ENCODE measurements at places on chromosomes 7 and 10.

- no peak for DNase-seq
Observed at GRCh38 chr10:104103956-104104355, 18.0 kb upstream of the SFR1 start.

DNA sequence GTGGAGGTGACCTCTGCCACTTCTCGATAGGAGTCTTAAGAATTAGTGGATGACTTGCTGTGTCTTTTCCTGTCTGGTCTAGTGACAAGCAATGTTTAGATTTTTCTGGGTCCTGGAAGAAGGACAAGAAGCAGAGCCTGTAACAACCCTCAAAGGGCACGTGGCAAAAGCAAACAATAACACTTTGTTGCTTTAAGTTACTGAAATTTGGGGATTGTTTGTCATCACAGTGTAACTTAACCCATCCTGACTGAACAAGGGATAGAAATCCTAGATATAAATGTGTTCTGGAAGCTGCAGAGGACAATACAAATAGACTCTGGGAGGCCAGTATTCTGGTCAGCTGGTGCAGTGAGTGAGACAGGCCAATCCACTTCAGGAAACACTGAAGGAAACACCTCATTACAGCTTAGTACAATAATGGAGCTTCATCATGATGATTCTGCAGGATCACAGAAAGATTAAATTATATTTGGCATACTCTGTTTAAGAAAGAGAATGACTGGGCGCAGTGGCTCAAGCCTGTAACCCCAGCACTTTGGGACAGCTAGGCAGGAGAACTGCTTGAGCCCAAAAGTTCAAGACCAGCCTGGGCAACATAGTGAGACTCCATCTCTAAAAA is 23.3 kb downstream of the ENKUR start:
- peak; percentile 36 for DNase-seq

DNA sequence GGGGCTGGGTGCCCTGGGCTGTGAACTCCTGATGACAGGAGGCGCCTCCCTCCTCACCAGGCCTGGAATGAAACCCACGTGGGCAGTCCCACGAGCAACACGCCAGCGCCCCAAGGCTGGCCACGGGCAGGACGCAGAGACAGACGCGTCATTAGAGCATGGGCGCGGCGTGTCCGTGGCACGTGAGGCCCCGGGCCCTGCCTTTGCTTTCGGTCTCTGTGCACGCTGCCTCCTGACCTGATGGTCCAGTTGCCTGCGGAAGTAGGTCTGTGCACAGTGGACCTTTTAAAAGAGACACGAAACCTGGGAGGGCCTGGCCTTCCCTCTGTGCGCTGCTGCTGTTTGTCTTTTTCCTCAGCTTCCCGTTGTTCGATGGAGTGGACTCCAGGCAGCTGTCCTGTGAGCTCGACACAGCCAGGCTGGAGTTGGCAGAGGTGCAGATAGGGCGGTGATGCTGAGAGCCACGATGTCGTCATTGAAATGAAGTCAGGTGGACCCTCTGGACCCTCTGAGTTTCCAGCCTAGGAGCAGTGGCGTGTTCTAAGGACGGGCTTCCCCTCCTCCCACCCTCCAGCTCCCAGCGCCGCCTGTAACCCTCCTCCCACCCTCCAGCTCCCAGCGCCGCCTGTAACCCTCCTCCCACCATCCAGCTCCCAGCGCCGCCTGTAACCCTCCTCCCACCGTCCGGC is 40.1 kb upstream of the CFAP46 start:
- no peak for DNase-seq

DNA sequence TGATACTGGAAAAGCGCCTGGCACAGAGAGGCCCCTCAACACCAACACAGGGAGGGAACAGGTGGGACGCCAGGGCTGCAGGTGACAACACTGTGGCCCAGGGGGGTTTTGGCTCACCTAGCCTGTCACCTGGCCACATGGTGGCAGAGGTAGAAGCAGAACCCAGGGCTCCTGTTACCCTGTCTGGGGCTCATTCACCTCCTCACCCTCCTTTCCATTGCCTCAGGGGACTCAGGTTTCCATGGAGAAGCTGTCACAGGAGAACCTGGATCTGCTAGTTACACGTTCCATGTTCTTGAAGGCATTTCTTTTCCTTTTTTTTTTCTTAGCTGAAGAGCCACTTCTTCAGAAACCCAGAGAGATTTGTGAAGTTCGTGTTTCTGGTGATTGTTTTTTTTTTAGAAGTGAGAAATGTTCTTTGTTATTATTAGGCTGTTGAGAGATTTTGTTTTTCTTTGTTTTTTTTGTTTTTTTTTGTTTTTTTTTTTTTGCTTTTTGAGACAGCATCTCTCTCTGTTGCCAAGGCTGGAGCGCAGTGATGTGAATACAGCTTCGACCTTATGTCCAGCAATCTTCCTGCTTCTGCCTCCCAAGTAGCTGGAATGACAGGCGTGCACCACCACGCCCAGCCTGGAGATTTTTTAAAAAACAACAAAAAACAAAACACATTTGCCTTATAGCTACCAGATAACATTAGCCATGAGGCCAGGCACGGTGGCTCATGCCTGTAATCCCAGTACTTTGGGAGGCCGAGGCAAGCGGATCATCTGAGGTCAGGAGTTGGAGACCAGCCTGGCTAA is 16.0 kb downstream of the DENND2A start:
- DNase-seq, result no peak

GRCh38 chr7:138935465-138936011 is 45.7 kb downstream of the KIAA1549 start:
- peak; percentile 79 for DNase-seq

DNA sequence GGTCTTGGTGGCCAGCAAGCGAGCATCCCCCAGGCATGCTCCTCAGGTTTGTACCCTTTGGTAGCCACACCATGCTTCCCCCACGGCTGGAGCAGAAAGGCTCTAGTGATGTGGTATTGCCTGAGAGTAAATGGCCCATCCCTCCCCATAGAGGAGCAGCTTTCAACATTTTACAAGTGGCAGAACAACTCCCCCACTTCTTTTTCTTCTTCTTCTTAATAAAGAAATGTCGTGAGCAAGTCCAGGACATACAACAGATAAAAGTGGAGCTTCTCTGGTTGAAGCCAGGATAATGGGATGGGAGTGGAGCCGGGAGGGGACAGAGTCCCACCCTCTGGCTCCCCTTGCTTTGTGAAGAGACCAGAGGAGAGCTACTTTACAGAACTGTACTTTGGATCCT is 131.5 kb downstream of the ANLN start:
- DNase-seq, result no peak

DNA sequence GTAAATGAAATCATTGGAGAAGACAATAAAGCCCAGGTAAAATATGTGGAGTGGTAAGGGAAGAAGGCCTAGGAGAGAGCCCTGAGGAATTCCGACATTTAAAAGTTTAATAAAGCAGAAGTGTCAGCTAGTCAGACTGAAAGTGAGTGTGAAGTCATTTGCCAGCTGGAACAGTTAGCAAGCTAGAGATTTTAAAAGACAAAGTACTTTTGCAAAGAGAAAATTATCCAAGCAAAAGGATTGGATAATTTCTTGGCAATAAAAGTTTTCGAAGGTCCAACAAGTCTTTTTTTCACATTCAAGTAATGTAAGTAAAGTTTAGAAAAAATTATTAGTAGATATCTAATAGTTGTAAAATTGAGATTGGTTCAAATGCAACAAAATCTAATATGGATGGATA is 27.1 kb upstream of the SEMA3C start:
- DNase-seq, result no peak

- DNase-seq, result no peak
Observed at GRCh38 chr10:62460393-62460792, 86.2 kb downstream of the ZNF365 start.

GRCh38 chr7:50633414-50633710 is 68.2 kb upstream of the DDC start:
- no peak for DNase-seq

GRCh38 chr10:73742454-73742734 is 1.8 kb upstream of the SEC24C start:
- no peak for DNase-seq

GRCh38 chr7:150753826-150754603 is 16.8 kb downstream of the GIMAP5 start:
- peak; percentile 88 for DNase-seq

GRCh38 chr7:81693894-81694293 is 76.0 kb downstream of the HGF start:
- DNase-seq, result no peak

DNA sequence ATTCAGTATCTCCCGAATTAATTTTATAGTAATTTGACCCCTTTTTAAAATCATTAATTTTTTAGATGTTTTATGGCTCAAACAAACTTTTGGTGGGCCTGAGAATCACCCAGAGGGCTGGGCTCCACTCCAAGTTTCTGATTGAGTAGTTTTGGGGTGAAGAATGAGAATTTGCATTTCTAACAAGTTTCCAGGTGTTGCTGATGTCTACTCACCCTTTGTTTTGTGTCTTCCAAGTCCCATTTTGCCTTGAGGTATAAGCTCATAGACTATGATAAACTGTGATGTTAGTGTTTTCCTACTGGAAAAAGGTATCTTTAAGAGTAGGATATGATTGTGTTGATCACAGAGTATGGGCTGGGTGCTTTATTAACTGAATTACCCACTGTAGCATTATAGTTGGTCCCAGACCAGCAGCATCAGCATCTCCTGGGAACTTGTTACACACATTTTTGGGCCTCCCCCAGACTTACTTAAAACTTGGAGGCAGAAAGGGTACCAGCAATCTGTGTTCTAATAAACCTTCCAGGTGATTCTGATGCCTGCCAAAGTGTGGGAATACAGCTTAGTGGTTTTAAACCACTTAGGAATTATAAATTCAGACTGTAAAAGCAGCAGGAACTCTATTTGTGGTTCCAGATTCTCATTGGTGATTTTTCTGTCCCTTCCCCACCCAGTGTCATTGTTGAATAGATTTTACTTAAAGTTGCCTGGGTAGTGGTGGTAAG is 19.1 kb downstream of the ZNRF2 start:
- no peak for DNase-seq

GRCh38 chr7:91181949-91182348 is 82.3 kb upstream of the FZD1 start:
- DNase-seq, result no peak

- DNase-seq, result no peak
Observed at GRCh38 chr7:80705130-80705781, 66.8 kb downstream of the CD36 start.

DNA sequence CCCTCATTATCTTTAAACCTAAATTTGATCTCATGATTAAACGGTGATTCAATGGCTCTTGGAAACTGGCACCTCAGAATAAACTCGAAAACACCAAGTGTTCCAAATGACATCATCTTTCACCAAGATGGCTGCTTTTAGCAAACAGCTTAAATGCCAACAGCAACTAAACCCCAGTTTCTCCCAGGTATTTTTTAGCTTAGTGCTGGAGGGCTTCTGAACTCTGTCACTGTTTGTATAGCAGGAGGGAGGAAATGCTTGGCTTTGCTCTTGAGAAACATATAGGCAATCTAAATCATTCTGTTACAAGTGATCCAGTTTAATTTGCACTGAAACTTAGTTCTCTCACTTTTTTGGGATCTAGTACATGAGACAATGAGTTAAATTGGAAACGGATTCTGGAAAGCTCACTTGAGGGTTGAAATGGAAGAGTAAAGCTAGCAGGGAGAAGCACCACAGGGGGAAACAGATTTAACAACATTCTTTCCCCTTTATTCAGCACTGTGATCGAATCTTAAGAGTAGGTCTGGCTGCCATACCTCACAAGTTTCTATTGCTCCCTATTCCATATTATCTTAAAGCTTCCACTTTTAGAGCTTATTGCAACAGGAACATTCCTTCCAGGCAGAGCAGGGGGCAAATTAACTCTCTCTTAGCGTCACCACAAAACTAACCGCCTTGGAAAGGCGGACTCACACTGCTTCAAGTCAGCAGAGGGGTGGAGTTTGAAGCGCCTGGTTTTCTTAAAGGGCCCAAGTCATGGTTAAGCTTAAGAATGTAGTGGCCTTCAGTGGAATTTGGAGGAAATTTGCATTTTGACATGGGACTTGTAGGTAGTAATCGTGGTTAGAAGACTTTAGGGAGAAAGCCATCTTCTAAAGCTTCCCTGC is 1.8 kb upstream of the CCDC6 start:
- DNase-seq, result peak; percentile 83
